Stimulated activated CD8-positive, alpha-beta memory T cell treated with anti-CD3 and anti-CD28 coated beads, Interleukin-7, amount 100 ng/mL, for 1 hour (primary cell): ENCODE measurements at places on chromosomes 2 and 18.

- peak; percentile 68 for DNase-seq
Measured at GRCh38 chr2:136116151-136116812, 1.7 kb downstream of the CXCR4 start.

DNA sequence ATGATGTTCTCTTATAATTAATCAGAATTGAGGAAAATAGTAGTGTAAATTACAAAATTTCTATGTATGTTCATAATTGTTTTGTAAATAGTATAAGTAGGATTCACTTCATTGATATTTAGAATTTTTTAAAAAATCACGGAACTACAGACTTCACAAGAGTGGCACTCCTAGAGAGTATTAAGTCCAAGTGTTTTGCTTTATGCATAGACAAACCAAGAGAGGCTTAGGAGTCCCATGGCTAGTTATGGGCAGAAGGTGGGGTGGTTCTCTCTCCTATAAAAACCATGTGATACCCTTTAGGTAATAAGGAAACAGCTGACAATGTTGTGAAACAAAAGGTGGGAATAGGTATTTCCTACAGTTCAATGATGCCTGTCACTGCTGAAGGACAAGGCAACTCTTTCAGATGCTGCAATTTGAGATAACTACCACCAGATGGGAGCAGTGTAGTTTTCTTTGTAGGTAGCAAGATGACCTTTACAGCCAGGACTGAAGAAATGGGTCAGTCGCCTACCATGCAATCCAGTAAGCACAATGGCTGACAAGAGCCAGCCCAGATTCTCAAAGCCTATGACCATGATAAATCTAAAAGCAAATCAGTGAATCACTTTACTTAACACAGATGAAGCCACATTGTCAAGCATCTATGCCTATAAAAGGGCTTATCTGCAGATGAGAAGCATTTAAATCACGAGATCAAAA is 83.9 kb downstream of the AAK1 start:
- DNase-seq: no peak

DNA sequence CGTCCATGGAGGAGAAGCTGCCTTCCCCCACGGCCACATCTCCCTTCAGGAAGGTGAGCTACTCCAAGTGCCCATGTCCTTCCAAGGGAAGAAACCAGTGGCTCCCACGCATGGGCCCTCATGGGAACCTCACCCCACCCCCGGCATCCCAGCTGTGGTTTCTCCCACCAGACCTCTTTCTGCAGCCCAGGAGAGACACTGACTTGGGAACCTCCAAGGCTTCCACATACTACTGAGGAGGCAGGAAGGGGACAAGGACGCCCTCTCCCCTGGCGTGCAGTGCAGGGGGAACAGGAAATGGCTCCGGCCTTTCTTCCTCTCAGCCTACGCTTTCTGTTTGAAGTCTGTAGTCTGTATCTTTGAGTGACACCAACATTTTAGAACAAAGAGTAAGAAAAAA is 104.5 kb upstream of the EPC2 start:
- no peak for DNase-seq

GRCh38 chr2:103738108-103738507 is 976.3 kb downstream of the TMEM182 start:
- DNase-seq: no peak

GRCh38 chr2:187150670-187151069 is 297.4 kb downstream of the CALCRL start:
- no peak for DNase-seq

- no peak for DNase-seq
Measured at GRCh38 chr2:219477815-219478214, 20.9 kb upstream of the GMPPA start.

DNA sequence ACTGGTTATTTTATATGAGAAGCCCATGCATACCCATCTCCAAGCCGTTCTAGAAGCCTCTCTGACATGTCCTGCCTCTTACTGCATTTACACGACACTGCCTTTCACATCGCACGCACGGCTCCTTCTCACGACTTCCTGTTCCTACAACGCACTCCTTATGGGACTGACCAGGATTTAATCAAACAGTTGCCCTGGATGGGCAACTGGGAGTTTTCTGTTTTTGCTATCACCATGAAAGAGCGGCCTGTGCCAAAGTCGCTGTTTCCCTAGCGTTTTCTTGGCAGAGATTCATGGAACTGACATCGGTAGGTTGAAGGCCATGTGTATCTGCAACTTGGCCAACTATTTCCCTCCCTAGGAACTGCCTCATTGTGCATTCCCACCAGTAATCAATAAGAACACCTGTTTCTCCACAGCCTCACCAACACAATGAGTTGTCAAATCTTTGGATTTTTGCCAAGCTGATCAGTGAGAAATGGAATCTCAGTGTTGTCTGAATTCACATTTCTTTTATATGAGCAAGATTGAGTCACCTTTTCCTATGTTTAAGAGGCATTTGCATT is 97.2 kb upstream of the OTOS start:
- no peak for DNase-seq

GRCh38 chr2:220006152-220006621 is 378.8 kb downstream of the SLC4A3 start:
- no peak for DNase-seq

GRCh38 chr2:222733846-222734702 is 62.6 kb downstream of the MOGAT1 start:
- no peak for DNase-seq

- DNase-seq: no peak
Measured at GRCh38 chr2:40797120-40797519, 345.2 kb upstream of the SLC8A1 start.

DNA sequence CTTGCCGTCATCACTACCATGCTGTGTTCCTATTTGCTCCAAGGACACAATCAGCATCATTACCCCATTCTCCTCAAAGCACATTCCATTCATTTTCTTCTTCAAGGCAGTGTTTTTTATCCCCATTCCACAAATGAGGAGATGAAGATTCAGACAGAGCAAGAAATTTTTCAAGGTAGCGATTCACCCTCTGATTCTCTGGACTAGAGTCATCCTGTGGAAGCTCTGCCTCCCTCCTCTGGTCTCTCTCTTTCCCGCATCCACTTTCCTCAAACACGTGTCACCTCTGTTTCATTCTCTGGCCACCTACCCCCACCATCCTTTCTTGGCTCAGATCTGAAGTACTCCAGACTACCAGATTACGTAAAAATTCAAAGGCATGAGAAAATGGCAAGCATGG is 297.9 kb downstream of the SOX11 start:
- DNase-seq: no peak

DNA sequence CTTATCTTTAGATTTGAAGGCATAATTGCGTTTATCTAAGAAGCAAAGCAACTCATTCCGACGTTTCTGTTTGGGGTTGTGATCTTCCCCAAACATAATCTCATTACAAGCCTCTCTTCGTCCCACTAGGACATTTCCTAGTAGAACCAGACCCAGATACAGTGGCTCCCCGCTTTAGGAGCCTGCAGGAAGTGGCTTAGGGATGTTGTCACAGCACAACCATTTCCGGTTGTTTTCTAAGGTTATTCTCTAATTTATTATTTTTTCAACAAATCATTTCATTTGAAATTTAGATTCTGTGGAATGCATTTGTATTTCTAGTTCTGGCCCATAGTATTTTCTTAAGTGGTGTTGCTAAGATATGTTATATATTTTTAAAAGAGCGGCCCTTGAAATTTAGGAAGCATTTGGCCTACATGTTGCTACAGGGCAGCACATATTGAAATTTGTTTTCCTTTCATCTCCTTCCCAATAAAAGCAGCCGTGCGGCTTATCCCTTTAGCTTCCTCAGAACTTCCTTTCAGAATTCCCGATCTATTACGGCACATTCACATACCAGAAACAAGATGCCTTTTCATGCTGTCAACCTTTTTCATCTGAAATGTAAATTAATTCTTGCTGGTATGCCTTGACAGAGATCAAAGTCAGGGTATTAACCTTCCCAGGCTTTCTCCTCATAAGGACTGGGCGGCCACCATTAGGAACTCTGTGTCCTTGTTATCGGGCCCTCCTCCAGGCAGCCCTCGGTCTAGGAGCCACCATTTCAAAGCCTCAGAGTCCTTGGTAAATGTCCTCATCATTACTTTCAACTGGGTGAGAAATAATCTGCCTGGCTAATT is 210.9 kb upstream of the SP5 start:
- no peak for DNase-seq

GRCh38 chr2:15160201-15160991 is 400.7 kb downstream of the NBAS start:
- no peak for DNase-seq

- DNase-seq: no peak
Measured at GRCh38 chr2:2083113-2083758, 247.8 kb downstream of the MYT1L start.

DNA sequence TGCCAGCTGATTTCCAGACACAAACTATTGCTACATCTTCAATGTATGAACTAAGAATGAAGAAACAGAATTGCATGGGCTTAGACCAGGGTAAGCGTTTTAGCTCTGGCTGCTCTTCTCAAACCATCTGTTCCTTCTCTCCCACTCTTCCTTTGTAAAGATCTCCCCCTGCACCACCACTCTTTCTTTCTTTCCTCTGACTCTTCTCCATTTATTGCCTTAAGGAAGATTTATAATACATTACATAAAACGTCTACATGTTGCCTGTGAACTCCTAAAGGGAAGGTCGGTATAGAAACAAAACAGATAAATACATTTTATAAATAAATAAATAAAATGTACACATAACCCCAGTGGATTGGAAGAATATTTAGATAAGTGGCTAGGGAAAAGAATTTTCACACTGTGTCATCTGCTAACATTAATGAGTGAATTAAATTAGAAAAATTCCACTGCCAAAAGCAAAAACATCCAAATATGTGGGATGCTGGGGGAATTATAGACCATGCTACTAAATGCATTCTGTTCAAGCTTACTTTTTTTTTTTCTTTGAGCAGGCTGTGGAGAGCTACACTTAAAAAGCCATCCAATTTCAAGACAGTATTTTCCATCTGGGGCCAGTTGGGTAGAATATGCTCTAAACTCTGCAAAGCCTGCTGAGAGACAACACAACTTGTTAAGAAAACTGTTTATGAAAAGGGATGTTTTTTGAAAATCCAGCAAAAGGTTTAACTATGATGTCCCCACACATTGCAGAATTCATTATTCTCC is 41.5 kb downstream of the NCKAP5 start:
- no peak for DNase-seq
